Heart right ventricle (tissue), 16 donors: ENCODE measurements at places on chromosomes 2 and 18. TPM values are rescaled to one million over a fixed set of nuclear protein-coding genes. Genes with fewer than 3 reads are reported as not detected.

DNA sequence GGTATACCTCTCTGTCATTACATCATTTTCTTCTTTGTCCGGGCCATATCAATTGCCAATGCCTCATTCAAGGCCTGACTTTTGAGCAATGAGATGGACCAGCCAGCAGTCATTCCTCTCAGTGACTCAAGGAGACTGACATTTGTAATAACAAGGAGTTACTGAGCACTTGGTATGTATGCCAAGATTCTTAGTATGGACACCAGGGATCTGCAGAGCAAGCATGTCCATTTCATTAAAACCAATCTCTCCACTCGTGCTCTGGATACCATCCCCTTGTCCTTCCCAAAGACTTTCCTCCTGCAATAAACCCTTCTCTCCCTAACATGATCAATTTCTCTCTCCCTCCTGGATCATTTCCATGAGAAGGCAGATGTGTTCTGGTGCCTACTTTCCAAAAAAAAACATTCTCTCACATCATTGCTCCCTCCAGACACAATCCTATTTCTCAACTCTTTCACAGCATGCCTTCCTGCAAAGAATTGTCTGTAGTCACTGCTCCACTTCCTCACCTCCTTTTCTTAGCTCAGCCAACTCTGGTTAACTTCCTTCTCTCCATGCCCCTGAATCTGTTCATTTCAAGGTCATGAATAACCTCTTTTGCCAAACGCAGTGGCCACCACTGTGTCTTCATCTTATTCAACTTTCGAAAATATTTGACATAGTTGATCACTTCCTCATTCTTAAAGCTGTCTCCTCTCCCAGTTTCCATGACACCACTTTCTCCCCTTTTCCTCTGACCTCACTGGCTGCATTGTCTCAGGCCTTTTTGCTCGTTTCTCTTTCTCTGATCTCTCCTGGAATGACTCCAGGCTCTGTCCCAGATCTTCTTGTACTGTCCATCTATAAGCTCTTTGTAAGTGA is 102.8 kb upstream of the CYP1B1 start:
- peak; percentile 23 for DNase-seq

CXCR1 gene
- 0.52 TPM for total RNA-seq

DNA sequence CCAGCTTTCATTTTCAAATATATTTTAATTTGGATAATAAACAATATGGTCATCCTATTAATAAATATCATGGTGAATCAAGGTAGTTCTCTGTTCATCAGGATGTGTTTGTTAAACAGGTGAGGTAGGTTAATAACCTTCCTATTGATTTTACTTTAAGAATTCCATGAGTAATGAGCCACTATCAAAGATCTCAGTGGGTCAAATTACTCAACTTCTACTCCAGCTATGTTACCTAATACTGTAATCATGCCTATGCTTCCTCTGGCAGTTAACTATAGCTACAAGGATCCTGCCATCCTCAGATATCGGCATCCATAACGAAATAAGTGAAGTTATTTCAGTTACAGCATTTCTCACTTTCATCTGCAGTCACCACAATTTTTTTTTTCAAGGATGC is 289.6 kb upstream of the SLC8A1 start:
- no peak for DNase-seq

DNA sequence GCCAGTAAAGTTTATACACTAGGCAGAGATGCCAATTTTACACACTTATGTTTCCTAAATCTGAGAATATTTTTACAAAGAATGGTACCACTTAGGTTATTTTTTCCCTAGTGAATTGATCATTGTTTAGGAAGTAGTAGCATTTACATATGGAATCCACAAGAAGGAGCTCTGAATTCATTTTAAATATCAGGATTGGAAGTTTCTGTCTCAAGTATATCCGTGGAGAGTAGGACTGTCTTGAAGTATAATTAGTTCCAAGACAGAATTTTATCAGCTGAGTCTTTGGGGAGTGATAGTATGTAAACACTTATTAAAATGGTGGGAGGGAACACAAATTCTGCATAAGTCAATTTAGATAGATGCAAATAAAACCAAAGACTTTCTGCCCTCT is 82.3 kb upstream of the FAM98A start:
- no peak for DNase-seq
